ENCODE measurements at places on chromosomes 3 and 15. TPM values are rescaled to one million over a fixed set of nuclear protein-coding genes. Genes with fewer than 3 reads are reported as not detected.
A peak's percentile ranks its signal among the peaks of the same experiment; 100 is the strongest.

- peak overlapping the region; percentile 13 for H3K4me3 ChIP-seq
- DNase-seq = no peak
- no peaks in the 10 kb centered on the region for H3K36me3 ChIP-seq
- no peak overlapping the region for H3K27ac ChIP-seq
- peaks cover 21% of the 10 kb centered on the region for H3K4me1 ChIP-seq
Measured at GRCh38 chr15:92617549-92618520, 37.7 kb downstream of the FAM174B start.

Gene SYNPR
- total RNA-seq = not detected

- no peak overlapping the region for H3K4me3 ChIP-seq
- no peaks in the 10 kb centered on the region for H3K4me1 ChIP-seq
- DNase-seq = no peak
- no peaks in the 10 kb centered on the region for H3K36me3 ChIP-seq
- H3K27ac ChIP-seq = no peak overlapping the region
Measured at GRCh38 chr15:20357481-20358065, 184.0 kb downstream of the GOLGA6L6 start.

Gene GNAT1
- total RNA-seq = 0.54 TPM

DNA sequence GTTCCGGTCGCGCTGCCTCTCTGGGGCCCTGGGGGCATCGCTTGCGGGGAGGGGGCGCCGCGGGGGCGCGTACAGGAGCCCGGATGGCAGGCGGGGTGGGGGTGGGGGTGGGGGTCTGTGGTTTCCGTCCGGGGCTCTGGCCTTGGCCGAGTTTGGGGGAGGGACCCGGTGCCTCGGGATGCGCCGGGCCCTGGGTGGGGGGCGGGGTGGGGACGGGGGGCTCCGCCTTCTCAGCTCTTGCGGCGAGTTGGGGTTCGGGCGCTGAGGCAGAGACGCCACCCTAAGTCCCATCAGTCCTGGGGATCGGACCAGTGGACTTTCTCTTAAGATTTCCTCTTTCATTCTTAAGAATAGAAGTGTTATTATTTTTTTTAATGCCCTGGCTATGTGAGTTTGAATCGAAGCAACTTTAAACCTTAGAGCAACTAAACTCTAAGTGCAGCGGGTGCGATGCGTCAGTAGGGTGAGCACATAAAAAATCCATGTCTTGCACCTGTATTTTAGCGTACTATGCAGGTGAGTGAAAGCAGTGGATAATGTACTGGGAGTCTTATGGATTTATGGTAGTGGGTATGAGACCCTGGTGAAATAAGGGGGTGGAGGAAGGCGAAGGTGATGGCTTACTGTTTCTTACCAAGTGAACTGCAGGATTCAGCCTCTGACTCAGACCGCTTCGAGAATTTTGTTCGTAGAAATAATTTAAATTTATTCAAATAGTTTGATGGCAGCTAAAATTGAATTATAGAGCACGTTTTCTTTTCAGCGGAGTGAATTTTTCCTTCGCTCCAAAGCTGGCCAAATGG lies 762 bp downstream of the CTNNB1 start:
- DNase-seq = no peak
- peak overlapping the region; percentile 98 for H3K4me3 ChIP-seq
- H3K27ac ChIP-seq = peak overlapping the region; percentile 96
- H3K27me3 ChIP-seq = no peaks in the 10 kb centered on the region
- peaks cover 37% of the 10 kb centered on the region for H3K4me1 ChIP-seq

DNA sequence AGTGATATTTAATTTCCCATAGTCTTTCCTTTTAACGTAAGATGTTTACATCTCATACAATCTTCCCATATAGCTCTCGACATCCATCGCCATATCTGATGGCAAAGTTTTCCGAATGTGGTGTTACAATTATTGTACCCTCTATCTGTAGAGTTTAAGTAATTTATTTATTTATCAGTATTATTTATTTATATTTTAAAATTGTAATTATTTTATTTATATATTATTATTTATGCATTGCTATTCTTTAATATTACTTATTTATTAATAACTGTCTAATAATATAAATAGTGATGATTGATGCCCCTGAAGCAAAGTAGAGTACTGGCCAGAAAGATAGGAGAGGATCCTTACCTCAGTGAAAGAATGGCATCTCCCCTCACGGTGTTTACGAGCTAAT lies 812.9 kb downstream of the VGLL3 start:
- DNase-seq = no peak
- H3K27ac ChIP-seq = no peak overlapping the region
- no peak overlapping the region for H3K4me3 ChIP-seq
- no peaks in the 10 kb centered on the region for H3K4me1 ChIP-seq
- no peaks in the 10 kb centered on the region for H3K36me3 ChIP-seq

GRCh38 chr3:44242721-44243120 lies 1.0 kb downstream of the TOPAZ1 start:
- no peak overlapping the region for H3K4me3 ChIP-seq
- no peaks in the 10 kb centered on the region for H3K36me3 ChIP-seq
- DNase-seq = no peak
- no peaks in the 10 kb centered on the region for H3K27me3 ChIP-seq
